Activated naive CD4-positive, alpha-beta T cell (primary cell): ENCODE measurements at places on chromosomes 1 and 21.

DNA sequence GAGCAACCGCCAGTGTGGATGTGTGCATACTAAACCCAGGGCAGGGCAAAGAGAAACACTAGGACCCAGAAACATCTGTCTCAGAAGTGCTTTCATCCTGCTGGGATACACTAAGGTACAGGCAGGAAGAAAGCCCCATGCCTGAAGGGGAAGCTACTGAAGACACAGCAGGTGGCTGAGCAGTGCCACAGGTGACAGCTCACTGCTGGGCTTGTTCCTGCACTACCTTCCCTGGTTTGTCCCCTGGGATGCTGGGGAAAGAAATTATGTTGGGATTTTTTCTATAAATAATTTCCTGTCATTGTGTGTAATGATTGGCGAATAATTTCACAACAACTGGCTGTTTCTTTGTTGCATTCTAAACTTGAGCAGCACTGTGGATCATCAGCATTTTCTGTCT lies 245.3 kb upstream of the RAB4A start:
- DNase-seq = no peak

DNA sequence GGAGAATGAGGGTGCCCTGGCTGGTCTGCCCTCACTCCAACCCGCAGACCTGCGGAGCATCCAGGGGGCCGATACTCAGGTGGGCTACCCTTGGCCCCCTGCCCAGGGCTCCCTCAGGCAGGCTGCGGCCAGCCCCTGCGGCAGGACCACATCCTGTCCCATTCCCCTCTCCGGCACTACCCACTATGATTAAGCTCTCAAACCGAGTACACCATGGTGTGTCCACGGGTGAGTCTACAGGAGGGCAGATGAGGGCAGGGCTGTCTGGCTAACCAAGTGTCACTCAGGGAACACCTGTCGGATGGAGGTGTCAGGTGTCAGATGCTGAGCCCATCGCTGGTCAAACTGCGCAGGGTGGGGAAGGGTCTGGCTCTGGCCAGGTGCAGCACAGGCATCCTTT lies 47.2 kb downstream of the SLC66A1 start:
- DNase-seq = no peak

DNA sequence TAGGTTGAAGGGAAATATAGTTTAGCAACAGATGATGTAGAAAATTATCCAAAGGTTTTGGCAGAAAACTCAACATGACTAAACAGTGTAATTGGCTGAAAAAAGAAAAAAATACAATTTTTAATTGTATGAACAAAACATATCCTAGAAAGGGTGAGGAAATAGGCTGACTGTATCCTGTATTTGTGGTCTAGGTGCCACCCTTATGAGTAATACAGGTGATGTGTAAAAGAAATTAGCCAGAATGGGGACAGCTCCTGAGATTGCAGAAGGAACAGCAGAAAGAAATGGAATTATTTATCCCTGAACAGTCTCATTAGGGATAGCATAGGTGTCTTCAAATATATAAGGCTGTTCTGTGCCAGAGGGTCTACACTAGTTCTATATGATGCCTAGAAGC lies 24.6 kb downstream of the DNASE2B start:
- no peak for DNase-seq

GRCh38 chr1:113488576-113489177 lies 98.4 kb downstream of the MAGI3 start:
- DNase-seq = no peak

DNA sequence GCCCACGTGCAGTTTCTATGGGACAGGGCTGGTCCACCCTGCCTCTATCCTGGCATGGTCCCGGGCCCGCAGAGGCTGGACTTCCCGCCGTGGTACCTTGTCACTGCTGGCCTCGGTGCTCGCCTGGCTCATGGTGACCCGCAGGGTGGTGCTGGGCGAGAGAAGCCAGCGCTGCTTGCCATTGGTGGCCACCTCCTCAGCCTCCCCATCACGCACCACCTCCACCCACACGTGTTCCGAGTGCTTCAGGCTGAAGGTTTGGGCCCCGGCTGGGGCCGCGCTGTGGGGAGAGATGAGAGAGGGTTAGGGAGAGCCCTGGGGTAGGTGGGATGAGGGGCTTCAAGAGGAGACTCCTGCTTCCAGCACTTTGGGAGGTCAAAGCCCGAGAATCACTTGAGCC lies 14.5 kb downstream of the PADI2 start:
- no peak for DNase-seq

DNA sequence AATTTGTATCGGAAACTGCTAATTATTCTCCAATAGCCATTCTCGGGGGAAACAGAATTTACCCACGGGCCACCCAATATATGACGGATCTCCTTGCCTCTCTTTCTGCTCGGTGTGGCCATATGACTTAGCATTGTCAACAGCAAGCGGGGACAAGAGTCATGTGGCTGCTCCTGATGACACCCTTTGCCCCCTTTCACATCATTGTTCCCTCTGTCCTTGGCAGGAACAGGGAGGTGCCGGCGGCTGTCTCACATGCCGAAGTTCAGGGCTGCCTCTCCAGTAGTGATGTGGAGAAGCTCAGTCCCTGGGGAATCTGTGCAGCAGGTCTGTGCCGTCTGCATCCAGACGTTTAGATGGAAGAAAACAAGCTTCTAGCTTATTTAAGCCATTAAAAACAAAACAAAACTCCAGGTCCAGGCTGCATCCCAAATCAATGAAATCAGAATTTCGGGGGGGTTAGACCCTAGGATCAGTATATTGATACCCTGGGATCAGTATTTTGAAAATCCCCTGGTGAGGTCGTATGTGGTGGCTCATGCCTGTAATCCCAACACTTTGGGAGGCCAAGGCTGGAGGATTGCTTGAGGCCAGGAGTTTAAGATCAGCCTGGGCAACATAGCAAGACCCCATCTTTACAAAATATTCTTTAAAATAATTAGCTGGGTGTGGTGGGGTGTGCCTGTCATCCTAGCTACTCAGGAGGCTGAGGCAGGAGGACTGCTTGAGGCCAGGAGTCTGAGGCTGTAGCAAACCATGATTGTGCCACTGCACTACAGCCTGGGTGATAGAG lies 10.8 kb downstream of the MYOM3 start:
- DNase-seq = no peak

DNA sequence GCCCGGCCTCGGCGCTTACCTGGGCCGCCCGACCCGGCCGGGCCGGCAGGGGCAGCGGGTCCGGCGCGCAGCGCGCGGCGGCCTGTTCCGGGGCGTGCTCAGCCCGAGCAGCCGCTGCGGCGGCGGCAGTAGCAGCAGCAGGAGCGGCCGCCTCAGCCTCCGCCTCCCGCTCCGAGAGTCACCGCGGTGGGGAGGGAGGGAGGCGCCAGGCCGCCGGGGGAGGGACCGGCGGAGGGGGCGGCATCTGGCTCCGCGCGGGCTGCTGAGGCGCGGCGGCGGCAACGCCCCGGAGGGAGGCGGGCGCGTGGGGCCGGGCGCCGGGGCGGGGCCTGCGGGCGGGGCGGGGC lies at the start of gene CTNNBIP1:
Gene CTNNBIP1 (minus strand): TSS at position 194 of the 347 bp plus-strand sequence. CDS start 38,205 bp downstream, outside the sequence.
- DNase-seq = no peak

- DNase-seq = no peak
Observed at GRCh38 chr1:89938171-89939055, 56.5 kb upstream of the ZNF326 start.

GRCh38 chr1:15425958-15426357 lies 12.3 kb upstream of the CTRC start:
- no peak for DNase-seq

DNA sequence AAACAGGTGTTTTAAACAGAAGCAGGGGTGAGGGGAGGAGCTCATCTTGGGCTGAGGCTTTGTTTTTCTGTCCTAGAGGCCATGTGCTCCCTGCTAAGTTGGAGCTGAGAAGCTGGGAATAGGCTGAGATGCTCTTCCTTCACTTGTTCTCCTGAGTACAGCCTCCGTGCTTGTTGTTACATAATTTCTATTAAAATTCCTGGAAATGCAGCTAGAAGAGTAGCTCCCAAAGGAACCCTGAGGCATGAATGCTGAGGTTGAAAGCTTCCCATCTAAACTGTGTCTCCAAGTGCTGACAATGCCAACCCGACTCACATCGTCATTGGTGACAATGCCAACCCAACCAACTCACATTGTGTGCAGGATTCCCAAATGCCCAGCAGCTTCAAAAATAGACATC lies 12.6 kb upstream of the ITPKB start:
- DNase-seq = no peak

- no peak for DNase-seq
Observed at GRCh38 chr1:76135835-76136234, 61.3 kb downstream of the ST6GALNAC3 start.

- peak; percentile 4 for DNase-seq
Observed at GRCh38 chr1:246785494-246786111, 61.4 kb downstream of the SCCPDH start.

GRCh38 chr1:228884615-228885566 lies 149.6 kb downstream of the RHOU start:
- DNase-seq = no peak
